BE2C (cell line): ENCODE measurements at places on chromosomes 3 and 15.

DNA sequence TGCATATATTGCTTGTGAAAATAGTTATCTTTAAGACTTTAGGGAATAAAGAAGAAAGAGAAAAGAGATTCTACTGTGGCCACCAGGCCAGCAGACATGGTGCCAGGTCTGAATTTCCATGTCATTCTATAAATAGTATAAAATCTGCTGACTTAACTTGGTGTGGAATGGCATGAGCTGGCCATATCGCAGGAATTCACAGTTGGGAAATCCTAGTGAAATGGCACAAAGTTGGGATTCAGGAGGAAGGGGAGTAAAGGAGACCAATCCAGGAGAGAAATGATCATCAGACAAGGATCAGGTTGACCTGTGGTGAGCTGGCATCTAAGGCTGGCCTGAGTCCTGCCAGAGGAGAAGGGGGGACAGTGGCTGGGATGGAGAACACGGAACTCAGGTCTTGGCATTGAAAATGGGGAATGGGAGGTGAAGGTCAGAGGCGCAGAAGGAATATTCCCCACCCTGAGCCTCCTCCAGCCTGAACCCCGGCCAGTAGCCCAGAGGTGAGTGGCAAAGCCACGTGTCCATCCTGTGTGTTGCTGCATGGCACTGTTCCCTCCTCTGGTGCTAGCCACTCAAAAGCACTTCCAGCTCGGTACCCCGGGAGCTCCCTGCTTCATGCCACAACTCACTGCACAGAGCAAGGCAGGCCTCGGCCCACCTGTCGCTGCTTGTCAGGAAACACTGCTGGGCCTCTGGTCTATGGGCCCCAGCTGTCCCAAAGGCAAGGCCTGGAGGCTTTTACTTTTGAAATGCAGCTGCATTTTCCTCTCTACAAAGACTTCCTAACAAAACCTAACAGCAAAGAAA, 51.4 kb downstream of the SSUH2 start:
- DNase-seq = no peak

DNA sequence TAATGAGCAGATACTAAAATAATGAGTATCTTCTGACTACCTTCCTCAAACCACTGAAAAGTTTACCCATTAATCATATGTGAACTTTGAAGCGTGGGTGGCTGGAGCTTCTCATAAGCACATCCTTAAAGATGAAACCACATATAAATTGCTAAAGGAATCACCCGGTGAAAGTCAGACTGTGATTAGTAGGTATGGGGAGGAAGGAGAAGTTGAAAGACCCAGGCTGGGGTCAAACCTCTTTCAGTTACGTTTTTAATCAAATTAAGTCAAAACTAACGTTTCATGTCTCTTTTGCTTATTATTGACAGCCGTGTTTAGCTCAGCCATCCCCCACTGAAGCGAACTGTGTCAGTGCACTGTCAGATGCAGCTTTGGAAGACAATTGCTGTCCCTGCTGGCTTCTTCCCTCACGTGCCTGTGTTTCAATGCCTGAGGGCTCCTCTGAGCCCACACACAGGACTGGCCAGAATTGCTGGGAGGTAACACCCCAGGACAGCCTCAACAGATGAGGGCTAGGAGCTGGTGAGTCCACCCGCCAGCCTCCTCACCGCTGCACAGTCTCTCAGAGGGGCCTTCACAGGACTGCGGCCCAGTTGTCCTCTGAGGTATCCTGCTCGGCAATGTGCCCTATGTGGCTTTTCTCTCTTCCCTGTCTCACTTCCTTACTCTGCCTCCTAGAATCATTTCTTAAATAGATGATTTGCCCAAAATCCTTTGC, 29.3 kb upstream of the SH3BP5 start:
- DNase-seq = peak; percentile 21

DNA sequence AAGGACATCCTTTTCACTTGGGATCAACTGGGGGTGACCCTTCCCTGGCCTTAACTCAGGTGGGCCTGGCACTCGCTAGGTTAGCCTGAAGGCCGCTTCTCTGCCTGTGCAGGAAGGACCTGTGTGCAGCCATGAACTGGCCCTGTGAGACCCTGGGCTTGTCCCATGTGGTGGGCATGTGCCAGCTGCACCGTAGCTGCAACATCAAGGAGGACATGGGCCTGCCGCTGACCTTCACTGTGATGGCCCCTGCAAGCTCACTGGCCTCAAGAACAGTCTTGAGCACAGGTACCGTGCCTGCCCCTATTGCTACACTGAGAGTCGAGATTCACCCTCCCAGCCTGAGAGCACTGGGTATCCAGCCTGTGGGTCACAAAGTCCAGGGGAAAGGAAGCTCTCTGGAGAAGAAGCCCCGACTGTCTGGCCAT, 43.0 kb downstream of the SAXO2 start:
- no peak for DNase-seq

GRCh38 chr3:183210862-183211341, 42.2 kb upstream of the B3GNT5 start:
- DNase-seq = no peak

GRCh38 chr3:66110840-66111239, 72.1 kb upstream of the MAGI1 start:
- no peak for DNase-seq

DNA sequence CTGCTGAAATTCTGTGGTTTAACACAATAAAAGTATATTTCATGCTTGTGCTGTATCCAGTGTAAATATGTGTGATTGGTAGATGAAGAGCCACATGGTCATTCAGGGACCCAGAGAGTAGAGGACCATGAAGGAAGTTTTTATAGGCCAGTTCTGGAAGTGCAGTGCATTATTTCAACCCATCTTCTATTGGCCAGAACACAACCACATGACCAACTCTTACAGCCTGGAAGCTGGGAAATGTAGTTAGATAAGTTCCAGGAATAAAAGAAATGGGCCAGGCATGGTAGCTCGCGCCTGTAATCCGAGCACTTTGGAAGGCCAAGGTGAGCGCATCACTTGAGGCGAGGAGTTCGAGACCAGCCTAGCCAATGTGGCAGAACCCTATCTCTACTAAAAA, 21.4 kb upstream of the PRTG start:
- no peak for DNase-seq

- no peak for DNase-seq
Observed at GRCh38 chr3:65472501-65472900, 566.2 kb downstream of the MAGI1 start.

DNA sequence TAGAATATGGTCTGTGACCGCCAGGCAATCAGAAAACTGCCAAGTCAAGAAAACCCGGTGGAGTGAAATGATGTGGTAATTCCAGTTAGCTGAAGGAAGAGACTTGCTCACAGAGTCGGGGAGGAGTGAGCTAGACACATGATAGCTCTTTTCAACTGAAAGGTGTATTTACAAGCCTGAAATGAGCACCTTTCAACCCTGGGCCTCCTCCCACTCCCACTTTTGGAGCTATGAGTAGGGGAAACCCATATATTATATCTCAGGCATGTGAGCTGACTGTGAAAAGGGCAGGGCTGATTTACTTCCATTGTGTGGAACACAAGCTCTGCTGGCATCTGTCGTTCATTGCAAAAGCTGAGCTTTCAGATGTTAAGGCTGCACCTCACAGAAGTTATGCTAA, 960.2 kb downstream of the TUSC7 start:
- DNase-seq = no peak

DNA sequence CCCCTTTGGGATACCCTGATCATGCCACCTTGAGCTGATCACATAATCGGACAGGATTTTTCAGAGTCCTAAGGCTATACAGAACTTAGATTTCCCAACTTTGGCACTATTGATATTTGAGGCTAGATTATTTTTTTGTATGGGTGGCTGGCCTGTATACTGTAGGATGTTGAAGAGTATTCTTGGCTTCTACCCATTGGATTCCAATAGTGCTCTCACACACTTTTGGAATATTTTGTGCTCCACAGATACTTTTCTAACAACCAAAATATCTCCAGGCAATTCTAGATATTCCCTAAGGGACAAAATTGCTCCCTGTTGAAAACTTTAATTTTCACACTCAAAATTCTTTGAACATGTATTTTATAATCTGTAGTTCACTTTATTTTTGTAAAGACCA, 125.1 kb downstream of the ABI3BP start:
- no peak for DNase-seq

DNA sequence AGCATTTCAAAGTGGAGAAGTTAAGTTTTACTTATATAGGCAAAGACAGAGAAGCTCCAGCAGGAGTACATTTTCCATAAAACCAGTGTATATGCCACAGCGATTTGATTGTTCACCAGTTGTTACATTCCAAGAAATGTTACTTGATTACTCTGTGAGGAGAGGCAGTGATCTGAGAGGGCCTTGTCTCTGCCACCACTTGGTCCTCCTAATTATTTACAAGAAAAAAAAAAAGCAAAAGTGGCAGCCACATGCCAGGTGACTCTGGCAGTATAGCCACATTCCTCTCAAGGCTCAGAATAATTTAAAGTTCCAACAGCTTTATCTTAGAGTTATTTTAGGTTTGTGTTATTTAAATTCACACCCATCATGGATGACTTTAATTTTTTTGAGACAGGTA, 1077.8 kb downstream of the ZPLD1 start:
- DNase-seq = no peak

DNA sequence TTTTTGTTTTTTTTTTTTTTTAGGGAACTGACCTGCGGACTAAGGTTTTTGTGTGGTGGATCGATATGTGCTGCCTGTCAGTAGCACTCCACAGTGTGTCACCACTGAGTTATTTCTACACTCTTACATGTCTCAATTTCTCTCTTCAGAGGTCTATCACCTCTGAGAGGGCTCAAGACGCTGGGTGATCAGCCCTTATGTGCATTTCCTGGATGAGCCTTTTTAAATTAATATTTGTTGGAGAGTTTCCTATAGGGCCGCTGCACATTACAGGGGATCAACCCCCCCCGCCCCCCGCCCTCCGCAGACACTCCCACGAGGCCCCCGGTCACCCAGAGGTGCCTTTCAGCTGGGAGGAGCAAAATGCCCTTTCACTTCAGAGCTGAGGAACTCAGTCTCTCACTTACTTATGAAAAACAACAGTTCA, 34.5 kb upstream of the AP4E1 start:
- no peak for DNase-seq

DNA sequence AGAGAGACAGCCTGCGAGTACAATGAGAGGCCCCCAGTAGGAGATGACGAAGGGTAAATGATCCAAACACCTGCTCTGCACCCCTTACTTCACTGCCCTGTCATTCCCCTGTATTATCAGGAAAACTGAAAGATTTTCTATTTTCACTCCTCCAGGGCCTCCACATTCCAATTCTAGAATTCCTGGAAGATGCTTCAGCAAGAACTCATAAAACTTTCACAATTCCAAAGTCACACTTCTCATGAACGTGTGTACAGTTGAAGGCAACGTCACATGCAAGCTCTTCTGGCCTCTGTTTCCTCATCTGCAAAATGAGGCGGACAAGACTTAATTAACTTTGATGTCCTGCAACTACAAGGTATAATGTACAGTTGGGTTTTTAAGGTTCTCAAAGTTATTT, 62.8 kb upstream of the SPATA12 start:
- DNase-seq = no peak

DNA sequence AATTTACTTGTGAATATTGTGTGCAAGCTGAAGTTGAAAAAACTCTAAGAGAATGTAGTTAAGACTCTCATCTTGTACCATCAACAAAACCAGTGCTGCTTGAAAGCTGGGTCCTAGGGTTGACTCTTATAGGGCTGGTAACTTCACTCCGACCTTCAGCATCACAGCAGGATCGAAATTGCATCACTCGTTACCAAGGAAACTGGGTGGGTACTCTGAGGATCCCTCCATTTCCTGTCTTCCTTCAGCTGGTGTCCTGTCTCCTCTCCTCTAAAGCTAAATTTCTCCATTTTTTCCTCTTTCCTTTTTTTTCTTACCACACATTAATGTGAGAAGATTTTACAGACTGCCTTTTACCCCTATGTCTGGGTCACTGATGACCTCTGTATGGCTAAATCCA, 3.0 kb upstream of the APH1B start:
- no peak for DNase-seq
